ENCODE measurements at places on chromosomes 5 and 9. TPM values are rescaled to one million over a fixed set of nuclear protein-coding genes. Genes with fewer than 3 reads are reported as not detected.

Gene SLCO4C1
- total RNA-seq, result not detected

Gene PCDHGA8
- 0.74 TPM for total RNA-seq

Gene PCDHGA1
- 0.51 TPM for total RNA-seq

Gene SLC25A2
- total RNA-seq, result not detected

Gene EPB41L4B
- total RNA-seq, result 1.4 TPM

Gene HNRNPK
- total RNA-seq, result 661 TPM

Gene ARHGEF37
- 0.81 TPM for total RNA-seq

Gene NRARP
- not detected for total RNA-seq

Gene FOXD4
- total RNA-seq, result 1.2 TPM

Gene FGF1
- total RNA-seq, result 3.2 TPM

Gene FAM78A
- 0.87 TPM for total RNA-seq

Gene CHSY3
- total RNA-seq, result 9.3 TPM

Gene KLHL9
- not detected for total RNA-seq

Gene NIPAL4
- not detected for total RNA-seq

Gene PLAA
- 22.7 TPM for total RNA-seq

All from H4 (cell line).